ENCODE measurements at places on chromosomes 2 and 18.
A peak's percentile ranks its signal among the peaks of the same experiment; 100 is the strongest.

GRCh38 chr2:236663287-236664101 is 93.9 kb downstream of the ACKR3 start:
- no peak for DNase-seq

DNA sequence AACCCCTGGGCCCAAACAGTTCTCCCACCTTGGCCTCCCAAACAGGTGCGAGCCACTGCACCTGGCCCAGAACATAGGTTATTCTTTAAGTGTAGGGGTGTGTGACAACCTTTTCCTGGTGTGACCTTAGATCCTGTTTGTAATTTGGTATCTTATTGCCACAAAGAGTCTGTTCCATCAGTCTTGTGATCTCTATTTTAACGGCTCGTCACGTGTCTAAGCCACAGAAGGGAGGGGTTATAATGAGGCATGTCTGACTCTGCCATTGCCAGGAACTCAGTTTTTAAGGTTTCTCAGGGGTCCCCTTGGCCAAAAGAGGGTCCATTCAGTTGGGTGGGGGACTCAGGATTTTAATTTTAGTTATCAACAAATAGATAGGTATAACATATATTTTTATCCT is 4.4 kb upstream of the ALS2 start:
- DNase-seq = no peak

DNA sequence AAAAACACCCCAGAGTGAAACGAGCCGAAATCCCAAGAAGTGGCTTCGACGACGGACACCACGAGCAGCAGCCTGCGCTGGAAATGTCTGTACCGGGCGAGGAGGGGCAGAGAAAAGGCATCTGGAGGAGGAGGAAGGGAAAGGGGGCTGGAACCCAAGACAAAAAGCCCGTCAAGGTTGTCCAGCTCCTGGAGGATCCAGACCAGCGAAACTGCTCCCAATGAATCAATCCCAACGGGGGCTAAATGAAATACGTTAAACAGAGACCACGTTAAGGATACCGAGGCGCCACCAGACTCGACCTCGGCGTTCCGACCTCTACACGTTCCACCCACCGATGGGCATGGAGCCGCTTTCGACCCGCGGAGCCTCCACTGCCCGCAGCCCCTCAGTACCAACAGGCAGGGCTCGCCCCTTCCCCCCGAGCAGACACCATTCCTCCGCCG is 400 bp downstream of the CCDC88A start:
- DNase-seq = no peak

DNA sequence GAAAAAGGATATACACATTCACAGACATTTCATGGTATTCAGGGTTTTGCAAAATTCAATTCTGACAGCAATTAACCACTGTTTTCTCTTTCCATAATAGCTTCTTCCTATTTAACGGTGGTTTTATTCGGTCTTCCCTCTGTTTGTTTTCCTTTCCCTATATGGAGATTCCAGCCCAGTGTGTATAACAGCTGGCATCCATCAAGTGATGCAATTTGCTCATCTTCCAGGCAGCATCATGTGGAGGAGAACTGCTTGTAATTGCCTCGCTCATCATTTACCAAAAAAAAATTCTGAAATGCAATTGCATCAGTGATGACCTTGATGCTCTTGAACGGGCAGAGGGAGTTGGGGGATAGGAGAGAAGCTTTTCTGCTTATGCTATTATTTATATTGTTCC is 165.9 kb upstream of the PGAP1 start:
- no peak for DNase-seq

GRCh38 chr18:77407733-77408132 is 158.1 kb downstream of the GALR1 start:
- no peak for DNase-seq

DNA sequence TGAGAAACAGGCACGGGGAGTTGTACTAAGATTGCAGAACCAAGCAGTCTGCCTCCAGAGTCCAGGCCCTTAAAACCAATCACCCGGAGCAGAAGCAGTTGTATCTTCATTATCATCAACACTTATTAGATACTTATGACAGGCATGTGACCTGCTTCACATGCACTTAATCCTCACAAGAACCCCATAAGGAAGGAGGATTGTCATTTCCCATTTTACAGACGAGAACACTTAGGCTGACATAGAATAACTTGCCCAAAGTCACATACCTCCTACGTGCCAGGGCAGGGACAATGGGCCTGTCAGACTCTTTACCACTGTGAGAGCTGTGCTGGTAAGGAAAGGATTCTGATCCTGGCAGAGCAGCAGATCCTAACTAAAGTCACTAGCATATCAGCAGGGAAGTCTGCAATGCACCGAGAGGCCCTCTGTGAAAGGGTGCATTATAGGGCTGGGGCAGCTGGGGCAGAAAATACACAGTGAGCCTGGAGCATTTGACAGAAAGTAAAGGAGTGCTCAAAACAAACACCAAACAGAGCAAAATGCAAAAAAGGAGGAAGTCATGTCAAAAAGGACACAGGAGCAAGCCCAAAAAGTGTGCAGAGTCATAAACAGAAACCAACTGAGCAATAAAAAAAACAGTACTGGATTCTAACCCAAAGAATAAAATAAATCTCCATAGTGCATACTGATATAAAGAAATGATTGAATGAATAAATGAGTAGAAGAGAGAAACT is 55.9 kb upstream of the SP3 start:
- no peak for DNase-seq

GRCh38 chr2:239897596-239898235 is 127.4 kb downstream of the NDUFA10 start:
- DNase-seq = no peak

DNA sequence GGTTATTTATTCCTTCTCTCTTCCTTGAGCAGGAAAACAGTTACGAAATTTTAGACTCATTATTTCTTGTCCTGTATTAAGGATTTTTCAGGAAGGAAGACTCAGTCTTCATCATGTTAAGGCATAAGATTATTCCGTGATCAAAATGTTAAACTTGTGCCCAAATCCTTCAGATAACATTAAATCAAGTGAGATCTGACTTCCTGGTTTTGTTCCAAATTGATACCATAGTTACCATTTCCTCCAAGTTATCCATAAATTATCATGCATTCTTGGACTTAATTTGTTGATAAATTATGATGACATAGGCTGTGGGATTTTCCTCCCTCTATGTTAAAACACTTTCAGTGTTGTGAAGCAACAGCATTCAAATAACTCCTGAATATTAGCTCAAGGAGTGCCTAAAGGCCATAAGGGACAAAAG is 31.9 kb downstream of the EFEMP1 start:
- DNase-seq = no peak

DNA sequence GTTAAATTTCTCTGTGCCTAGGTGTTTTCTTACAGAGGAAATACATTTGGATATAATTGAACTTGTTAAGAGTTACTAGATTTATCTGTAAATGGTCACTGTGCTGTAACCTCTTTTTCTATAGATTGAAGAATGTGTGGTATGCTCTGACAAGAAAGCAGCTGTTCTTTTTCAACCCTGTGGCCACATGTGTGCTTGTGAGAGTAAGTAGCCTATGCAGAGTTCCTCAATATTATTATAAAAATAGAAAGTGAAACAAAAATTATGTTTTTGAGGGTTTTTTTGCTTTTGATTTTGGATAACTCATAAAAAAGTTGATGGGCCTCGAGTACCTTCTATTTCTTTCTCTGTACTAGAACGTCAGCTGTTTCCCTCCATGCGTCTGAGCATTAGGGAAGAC is 112.4 kb downstream of the MIB1 start:
- DNase-seq = no peak

DNA sequence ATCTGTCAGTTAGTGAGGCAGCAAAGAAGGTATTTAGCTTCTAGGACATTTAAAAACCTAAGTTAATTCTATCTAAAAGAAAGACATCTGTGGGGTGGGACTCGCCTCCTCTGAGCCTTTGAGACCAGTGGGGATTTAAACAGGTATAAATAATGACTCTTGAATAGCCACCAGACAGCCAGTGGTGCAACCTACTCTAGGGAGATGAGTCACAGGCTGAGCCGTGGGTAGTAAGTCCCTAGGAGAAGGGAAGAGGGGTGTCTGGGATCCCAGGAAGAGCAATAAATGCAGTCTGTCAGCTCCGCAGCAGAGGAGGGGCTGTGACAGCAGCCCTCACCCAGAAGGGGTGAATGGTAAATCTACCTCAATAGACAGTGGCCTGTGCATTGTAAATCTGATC is 43.1 kb upstream of the GALNT3 start:
- DNase-seq = no peak

DNA sequence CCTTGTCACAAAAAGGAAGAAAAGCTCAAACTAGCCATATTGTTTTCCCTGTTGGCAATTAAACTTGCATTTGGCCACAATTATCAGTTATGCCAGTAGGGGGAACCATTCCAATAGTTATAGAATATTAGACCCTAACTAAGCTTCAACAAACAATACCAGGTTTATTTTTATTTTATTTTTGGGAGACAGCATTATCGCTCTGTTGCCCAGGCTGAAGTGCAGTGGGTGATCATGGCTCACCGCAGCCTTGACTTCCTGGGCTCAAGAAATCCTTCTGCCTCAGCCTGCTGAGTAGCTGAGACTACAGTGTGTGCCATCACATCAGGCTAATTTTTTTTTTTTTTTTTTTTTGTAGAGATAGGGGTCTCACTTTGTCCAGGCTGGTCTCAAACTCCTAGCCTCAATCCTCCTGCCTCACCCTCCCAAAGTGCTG is 102.1 kb downstream of the ATAD2B start:
- peak; percentile 70 for DNase-seq

GRCh38 chr2:38598200-38598990 is 4.3 kb downstream of the HNRNPLL start:
- no peak for DNase-seq

- no peak for DNase-seq
These were observed 7.7 kb downstream of the RASGRP3 start for GRCh38 chr2:33484042-33484621.

DNA sequence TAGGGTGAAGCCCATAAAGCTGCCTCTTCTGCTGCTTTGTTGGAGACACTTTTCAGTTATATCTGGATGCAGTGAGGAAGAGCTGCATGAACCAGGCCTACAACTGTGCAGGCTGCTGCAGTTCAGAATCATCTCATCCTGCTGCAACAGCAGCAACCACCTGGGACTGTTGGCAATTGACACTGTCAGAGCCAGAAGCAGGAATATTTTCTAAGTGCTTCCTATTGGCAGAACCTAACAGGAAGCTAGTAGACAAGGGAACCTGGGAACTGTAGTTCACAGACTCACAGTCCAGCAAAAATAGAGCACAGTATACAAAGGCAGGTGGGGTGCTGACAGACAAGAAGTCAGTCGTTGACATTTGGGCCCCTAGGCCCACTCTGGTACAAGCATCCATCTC is 452.9 kb upstream of the SPRED2 start:
- no peak for DNase-seq

DNA sequence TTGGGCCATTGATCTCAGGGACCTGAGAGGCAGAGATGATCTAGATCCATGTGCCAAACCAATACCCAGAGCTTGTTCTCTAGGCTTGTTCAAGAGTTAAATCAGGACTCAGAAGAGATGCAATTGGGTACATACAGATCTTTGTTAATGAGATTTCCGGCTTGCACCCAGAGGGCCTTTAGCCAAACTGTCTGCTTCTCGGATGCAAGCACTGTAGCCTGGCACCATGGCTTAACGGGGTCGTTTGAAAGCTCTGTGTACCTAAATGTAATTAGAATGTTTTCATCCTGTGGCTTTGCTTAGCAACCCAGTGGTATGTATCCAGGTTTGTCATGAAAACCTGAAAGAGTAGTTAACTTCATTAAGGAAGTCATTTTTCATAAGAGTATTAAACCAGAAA is 94.2 kb downstream of the TPGS2 start:
- DNase-seq = no peak

- no peak for DNase-seq
These were observed 48.2 kb downstream of the CRIM1 start for GRCh38 chr2:36403675-36404230.

GRCh38 chr2:5039241-5039975 is 652.8 kb upstream of the SOX11 start:
- DNase-seq = no peak

GRCh38 chr18:74654638-74655037 is 57.0 kb downstream of the ZNF407 start:
- DNase-seq = no peak

GRCh38 chr18:54883816-54884604 is 55.7 kb downstream of the RAB27B start:
- DNase-seq = no peak

DNA sequence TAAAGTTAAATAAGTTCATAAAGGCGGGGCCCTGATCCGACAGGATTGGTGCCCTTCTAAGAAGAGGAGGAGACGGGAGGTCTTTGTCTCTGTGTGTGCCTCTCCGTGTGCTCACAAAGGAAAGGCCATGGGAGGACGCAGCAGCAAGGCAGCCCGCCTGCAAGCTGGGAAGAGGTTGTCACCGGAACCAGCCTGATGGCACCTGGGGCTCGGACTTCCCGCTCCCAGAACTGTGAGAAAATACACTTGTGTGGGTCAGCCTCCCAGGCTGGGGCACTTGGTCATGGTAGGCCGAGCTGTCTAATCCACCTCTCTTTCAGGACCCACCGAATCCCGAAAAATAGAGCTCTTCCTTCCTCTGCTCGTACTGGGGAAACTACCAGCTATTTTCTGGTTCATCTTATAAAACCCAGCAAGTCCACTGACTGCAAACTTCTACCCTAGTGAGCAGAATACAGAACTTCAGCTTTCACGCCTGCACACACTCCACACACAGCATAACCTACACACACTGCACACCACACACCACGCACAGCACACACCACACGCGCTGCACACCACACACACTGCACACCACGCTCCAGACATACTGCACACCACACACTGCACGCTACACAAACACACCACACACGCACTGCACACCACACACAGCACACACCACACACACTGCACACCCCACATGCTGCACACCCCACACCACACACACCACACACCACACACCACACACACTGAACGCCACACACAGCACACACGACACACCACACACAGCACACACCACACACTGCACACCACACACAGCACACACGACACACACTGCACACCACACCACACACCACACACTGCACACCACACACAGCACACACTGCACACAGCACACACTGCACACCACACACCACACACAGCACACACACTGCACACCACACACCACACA is 58.1 kb downstream of the ASB1 start:
- DNase-seq = no peak

- no peak for DNase-seq
These were observed 191.0 kb downstream of the NDUFA10 start for GRCh38 chr2:239834143-239834542.

- DNase-seq = no peak
These were observed 579.0 kb downstream of the RIT2 start for GRCh38 chr18:42536442-42536841.

DNA sequence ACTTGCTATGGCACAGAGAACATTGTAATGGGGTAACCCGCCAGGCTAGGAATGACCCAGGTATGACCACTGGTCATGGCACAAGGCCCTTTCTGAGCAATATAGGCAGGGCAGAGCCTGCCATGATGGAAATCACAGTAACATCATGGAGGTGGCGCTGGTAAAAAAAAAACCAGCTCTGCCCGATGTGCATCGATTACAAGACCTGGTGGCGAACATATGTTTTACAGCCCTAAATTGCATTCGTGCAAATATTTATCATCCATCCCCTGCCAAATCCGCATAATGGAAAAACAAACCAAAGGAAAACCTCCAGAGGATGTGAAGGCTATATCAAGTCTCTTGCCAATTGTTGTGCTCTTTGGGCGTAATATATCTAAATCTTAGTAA is 60.6 kb downstream of the SEMA4F start:
- no peak for DNase-seq

- DNase-seq = no peak
These were observed 49.8 kb downstream of the PARD6G start for GRCh38 chr18:80197528-80197927.

- DNase-seq = no peak
These were observed 290.8 kb downstream of the KCNS3 start for GRCh38 chr2:18169121-18169892.

- no peak for DNase-seq
These were observed 66.7 kb upstream of the DNAJC10 start for GRCh38 chr2:182649316-182649715.
